ENCODE measurements at places on chromosomes 11 and 22.

GRCh38 chr11:77053217-77054015, 13.4 kb upstream of the CAPN5 start:
- no peak for DNase-seq

DNA sequence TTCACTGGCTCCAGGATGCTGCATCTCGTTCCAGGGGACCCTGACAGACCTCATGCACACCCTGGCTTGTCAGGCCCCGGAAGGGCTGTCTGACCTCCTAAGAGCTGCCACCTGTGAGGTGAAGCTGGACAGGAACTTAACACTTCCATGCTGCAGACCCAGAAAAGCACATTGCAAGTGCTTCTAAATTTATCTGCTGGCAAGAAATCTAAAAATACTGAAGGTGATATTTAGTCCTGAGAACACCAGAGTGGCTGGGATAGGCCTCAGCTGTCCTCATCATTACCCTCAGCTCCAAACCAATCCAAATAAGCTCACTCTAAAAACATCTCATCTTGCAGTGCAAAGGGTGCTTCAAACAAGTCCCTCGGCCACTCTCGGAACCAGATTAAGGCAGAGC, 46.7 kb downstream of the ABTB2 start:
- no peak for DNase-seq

DNA sequence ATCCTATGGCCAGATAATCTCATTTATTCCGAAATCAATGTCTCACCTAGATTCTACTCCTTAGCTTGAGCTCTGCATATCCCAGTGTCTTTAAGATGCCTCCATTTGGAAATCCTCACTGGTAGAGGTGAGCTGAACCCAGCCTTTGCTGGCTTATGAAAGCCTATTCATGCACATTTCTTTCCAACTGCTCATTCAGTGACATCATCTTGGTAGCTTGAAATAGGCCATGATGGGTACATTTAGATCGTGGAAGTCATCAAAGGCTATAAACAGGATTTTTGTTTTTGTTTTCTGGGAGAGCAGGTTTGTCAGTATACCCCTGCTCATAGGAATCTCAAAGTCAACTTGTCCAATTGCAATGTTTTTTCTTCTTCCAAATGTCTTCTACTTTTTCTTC, 6.0 kb downstream of the NXPE1 start:
- DNase-seq, result no peak

DNA sequence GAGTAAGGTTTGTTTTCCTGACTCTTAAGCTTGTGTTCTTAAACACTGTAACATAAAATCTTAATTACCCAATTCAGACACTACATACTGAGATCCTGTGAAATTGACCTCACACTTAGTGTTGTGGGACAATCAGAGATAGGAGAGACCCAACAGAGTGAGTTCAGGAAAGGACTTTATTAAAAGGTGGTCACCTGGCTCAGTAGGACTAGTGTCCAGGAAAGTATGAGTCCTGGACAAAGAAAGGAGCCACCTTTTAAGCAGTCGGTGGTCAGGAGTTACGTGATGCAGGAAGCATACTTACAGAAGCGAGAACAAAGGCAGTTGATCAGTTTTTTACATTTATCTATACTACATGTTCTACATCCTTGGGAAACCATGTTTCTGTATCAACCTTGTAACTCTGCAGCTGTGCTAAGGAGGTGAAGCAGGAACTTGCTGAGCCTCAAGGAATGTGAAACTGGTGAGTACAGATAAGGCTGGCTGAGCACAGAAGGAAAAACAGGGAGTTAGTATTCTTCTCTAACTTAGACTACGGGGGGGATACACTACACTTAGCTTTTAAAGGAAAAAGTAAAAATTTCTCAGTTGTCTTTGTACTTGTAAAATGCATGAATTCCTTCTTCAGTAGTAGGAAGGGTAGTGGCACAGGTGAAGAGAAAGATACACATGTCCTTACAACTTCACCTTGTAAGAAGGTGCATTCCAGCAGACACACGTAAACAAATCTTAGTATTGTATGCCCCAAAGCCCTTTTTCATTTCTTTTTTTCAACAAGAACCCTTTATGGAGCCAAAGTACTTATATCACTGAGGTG, 15.1 kb downstream of the OR51E1 start:
- DNase-seq, result no peak

- no peak for DNase-seq
Observed at GRCh38 chr22:38777087-38777671, 16.8 kb downstream of the DNAL4 start.

DNA sequence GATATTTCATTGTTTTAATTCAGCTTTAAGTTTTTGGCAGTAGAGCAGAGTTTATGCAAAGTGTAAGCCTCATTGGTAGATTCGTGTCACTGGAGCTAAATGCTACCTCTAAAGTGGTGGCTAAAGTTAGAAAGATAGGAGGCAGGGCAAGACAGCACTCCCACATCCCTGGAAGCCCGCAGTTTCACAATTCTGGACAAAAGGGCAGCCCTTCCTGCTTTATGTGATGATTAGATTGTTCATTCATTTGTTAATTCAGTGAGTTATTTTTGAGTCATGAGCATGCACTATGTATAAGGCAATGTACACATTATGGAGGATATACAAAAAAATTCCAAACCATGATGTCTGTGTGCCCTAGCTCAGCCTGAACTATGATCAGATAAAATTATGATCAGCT, 52.1 kb upstream of the EIF3M start:
- no peak for DNase-seq

DNA sequence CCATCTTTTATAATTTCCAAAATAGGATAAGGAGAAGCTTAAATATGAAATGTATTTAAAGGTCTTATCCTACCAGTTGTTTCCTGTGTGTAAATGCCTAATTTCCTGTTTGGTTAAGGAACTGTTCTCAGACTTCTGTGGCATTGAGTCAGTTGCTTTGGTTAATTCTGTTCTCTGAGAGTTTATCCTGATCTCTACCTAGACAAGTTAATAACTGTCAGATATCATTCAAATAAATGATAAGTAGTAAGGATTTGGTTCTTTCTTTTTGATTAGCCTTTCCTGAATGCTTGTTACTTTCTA, 39.5 kb downstream of the CTNND1 start:
- DNase-seq, result no peak

GRCh38 chr22:45208993-45209838, 31.5 kb downstream of the KIAA0930 start:
- DNase-seq, result no peak

DNA sequence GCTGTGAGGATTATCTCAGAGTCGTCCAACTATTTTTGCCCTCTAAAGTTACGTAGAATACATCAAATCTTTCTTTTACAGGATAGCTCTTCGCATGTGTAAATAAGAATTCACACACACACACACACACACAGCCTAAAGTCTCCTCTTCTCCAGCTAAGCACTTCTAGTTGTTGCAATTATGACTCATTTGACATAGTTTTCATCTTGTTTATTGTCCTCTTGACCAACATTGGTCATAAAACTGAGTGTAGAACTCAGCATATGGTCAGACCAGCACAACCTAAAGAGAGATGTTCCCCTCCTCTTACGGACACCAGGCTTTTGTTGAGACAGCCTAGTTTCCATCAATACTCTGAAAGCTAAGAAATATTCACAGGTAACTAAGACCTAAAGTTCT, 234.2 kb downstream of the BLID start:
- DNase-seq, result no peak

DNA sequence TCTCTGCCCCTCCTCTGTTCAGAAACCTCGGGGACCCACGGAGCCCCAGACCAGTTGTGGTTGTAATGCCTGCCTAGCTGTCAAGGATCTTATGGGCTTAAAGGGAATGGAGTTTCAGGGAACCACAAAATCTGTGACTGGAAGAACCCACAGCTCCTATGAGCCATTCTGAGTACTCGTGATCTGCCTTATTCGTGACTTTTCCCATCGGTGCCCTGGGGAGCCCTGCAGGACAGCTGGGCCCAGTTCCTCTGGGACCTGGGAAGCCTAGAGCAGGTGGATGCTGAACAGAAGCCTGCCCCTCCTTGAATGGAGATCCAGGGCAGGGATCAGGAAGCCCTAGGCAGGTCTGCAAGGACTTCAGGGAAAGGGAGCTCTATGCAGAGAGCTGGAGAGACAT, 42.1 kb upstream of the TTC12 start:
- no peak for DNase-seq

DNA sequence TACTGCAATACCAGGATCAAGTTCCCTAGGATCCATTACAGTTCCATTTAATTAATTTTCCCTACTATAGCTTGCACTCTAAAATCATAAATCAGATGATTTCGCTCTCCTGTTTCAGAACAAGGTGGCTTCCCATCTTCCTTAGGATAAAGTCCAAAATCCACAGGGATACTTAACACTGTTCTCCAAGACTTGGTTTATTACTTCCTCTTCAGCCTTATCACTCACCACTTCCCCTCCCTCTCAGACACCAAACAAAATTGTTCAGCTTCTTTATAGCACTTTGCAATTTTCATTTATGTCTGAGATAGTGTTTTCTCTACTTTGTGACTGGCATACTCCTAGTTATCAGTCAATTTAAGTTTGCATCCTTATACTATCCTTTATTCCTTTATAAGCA, 124.6 kb downstream of the GRIA4 start:
- DNase-seq, result no peak

DNA sequence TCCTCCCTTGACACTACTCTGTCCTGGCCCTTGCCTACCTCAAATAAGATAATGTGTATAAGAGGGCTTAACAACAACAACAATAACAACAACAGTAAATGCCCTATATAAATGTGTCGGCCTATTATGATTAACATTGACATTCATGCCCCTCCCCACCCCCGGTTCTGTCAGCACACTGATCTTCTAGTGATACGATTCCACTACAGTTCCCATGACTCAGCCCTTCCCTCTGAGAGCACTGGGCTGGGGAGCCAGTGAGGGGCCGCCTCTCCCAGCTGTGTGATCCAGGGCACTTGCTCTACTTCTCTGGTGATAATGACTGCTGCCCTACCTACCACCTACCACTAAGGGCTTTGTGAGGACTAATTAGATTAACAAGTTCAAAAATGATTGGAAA, 92.2 kb upstream of the PHOX2A start:
- DNase-seq, result no peak

DNA sequence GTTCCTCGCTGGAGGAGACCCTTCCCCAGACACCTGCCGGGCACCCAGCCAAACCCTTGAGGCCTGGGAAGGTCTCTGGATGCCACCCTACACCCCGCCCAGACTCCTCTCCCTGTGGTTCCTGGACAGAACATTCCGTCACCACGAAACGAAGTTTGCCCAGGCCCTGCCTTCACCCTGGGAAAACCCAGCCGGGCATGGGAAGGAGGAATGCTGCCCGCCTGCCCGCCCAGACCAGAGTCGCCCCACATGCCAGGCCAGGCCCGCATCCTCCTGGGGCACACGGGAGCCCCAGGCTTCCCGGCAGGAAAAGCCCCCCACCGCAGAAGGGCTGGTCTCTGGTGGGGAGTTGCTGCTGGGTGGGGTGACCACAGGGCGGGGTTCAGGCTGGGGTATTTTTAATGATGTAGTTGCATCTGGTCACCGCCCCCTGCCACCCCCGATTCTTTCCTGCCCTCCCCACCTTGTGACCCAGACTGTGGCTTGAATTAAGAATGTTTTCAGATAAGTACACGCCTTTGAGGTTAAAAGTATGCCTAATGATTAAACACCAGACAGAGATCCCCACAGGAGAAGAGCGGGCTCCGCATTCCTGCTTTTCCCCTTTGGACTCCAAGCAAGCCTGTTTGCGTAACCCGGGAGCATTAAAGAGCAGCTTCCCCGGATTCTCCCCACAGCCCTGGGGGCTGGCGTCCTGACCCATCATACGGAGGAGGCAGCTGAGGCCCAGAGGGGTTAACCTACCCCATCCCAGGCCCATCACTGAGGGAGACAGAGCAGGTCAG, 44.6 kb upstream of the PPARA start:
- no peak for DNase-seq

DNA sequence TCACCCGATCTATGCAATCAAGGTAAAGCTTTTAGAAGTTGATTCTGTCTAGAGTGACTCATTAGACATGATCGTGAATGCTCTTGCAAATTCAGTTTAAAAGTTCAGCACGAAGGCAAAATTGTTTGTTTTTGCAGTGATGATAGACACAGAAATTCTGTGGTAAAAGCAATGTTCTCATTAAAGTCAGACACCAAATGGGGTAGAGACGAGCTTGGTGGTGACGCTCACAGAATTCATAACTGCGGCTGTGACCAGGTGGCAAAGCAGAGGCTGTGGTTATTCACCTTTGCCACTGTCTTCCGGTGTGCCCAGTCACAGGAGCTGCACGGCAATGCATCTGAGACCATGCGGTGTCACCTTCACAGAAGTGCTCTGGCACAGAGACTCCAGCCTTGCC, 83.4 kb downstream of the WNT7B start:
- DNase-seq, result no peak

- no peak for DNase-seq
Observed at GRCh38 chr11:74226907-74227306, 55.8 kb downstream of the PPME1 start.

DNA sequence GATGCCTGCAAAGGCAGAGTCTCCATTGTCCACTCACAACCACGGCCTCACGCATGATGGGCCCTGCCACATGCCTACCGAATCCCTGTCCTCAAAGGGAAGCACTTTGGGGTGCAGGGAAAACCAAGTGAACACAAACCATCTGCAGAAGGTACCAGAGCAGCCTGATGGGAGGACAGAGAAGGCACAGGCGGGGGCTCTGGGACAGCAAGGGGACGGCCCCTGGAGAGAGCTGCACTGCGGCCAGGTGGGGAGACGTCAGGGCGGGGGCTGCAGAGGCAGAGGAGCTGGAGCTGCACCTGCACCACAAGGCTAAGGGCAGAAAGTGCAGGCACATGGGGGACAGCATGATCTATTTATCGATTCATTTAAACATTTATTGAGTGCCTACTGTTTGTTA, 1056.0 kb downstream of the TBC1D22A start:
- DNase-seq, result no peak

DNA sequence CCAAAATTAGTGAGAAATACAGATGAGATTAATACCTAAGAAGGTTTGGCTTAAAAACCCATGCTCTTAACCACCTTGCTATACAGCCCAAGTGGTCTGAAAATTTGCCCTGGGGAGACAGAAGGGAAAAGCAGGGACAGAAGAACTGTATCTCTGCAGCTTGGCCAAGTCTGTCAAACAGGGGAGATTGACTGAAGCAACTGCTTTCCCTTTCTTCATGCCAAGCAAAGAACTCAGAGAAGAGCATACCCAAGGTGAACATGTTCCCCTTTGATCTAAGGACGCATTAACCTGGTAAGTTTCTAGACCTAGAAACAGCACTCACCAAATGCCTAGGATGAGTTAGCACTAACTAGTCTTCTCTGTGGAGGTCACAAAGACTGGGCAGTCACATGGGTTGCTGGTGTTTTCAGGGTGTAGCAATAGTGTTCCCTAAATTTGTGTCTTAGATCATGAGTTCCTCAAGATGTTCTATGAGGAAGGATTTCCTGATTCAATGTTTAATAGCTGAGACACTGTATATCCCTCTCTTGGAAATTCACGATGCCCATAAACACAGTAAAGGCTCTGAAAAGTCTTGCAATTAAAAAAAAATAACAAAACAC, 75.6 kb upstream of the GRAMD1B start:
- no peak for DNase-seq

GRCh38 chr11:12556788-12557384, 117.3 kb upstream of the TEAD1 start:
- DNase-seq, result no peak

- DNase-seq, result no peak
Observed at GRCh38 chr22:30943368-30943767, 25.2 kb downstream of the MORC2 start.

- DNase-seq, result no peak
Observed at GRCh38 chr11:120203626-120204025, 7.2 kb upstream of the OAF start.

- no peak for DNase-seq
Observed at GRCh38 chr22:50532824-50533796, 3.3 kb upstream of the TYMP start.

Measured in bone marrow (tissue), 2 donors.